ENCODE measurements at places on chromosomes 6 and 20. TPM values are rescaled to one million over a fixed set of nuclear protein-coding genes. Genes with fewer than 3 reads are reported as not detected.

GRCh38 chr6:131782764-131783163, 25.1 kb upstream of the ENPP1 start:
- no peak for DNase-seq

Gene CD40
- 1.5 TPM for total RNA-seq

- no peak for DNase-seq
Measured at GRCh38 chr6:89353702-89354392, 1.3 kb upstream of the UBE2J1 start.

- no peak for DNase-seq
Measured at GRCh38 chr6:13259393-13259792, 68.9 kb downstream of the TBC1D7 start.

All from activated CD4-positive, alpha-beta T cell treated with anti-CD3 and anti-CD28 coated beads, Interleukin-2, amount 10 ng/mL, durations not matched to agents 7 days and 5 days (primary cell).